ENCODE measurements at places on chromosomes 2 and 18. TPM values are rescaled to one million over a fixed set of nuclear protein-coding genes. Genes with fewer than 3 reads are reported as not detected.

Gene CMPK2
- 0.47 TPM for total RNA-seq

Gene FOXI3
- not detected for total RNA-seq

Gene OLA1
- total RNA-seq, result 86.7 TPM

Gene UNC50
- 49.9 TPM for total RNA-seq

Gene CNDP1
- total RNA-seq, result not detected

Gene DUSP2
- 0.94 TPM for total RNA-seq

Gene SFXN5
- total RNA-seq, result 9.6 TPM

Gene ALK
- total RNA-seq, result 0.16 TPM

Gene NEUROD1
- not detected for total RNA-seq

Gene GPD2
- total RNA-seq, result 34.0 TPM
